ENCODE measurements at places on chromosomes 6 and 20.

DNA sequence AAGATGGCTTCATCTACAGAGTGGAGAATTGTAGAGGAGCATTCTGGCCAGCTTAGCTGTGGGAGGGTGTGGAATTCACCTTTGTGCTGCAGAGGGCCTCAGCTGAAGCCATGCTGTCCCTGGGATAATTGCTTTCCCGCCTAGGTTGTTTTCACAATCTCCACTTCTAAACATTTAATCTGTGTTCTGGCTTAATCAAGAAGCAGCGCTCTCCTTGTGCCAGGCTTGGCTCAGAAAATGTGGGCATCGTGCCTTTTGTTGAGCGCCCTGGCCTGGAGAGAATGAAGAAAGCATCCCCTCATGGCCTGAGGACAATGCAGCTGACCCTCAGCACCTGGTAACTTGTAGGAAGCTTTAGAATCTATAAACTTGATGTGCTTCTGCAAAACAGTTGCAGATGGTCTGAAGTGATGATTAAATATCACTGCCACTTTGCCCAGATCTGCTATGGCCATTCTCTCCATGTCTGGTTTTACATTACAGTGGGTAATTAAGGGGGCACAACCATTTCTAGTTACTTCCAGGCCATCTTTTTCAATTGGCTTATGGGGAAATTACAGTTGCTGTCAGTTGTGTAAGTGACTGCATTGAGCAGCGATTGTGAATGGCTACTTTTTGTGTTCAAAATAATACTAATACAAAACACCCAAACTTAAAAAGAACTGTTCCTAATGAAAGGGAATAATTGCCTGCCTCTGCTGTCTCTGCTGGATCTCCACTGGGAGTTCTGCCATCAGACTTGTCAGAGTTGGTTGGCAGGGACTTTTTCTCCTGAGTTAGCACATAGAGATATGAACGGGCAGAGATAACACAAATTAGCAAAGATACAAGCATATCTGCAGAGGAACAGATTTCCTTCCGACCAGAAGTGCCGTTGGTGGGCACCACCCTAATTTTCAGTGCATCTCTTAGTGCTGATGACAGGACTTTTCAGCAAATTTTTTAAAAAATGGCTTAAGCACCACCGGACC is 18.4 kb downstream of the CTNNBL1 start:
- DNase-seq = no peak

DNA sequence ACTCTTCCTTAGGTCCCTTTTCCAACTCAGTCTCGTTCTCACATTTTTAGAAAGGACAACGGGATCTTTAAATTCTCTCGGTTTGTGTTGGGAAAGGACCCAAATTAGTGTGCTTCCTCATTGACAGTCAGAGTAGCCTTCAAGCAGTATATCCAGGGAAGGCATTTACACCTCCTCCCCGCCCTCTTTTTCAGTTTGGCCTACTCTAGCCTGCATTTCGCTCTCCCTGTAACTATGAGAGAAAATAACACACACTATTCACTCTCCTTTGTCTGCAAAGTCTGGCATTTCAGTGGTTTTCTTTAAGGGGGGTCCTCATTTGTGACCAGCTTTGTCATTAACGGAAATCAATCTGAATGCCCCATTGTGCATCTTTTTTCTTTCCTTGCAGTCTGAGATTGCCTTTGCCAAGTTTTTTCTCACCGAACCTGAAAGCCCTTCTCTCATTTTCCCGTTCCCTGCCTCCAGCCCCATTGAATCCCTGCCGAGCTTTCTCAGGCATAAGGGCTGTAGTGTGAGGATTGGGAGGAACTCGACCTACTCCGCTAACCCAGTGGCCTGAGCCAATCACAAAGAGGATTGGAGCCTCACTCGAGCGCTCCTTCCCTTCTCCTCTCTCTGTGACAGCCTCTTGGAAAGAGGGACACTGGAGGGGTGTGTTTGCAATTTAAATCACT is 393 bp upstream of the FABP7 start:
- no peak for DNase-seq

GRCh38 chr20:14488212-14488611 is 150.8 kb upstream of the FLRT3 start:
- DNase-seq = no peak

GRCh38 chr6:137044366-137045221 is at the start of gene IL20RA:
IL20RA (minus strand) TSS chr6:137044965; CDS start chr6:137044728, 237 bp downstream.
- peak; percentile 37 for DNase-seq

Measured in GM12892 (cell line).